AML-193 (cell line): ENCODE measurements at places on chromosomes 3 and 15.

DNA sequence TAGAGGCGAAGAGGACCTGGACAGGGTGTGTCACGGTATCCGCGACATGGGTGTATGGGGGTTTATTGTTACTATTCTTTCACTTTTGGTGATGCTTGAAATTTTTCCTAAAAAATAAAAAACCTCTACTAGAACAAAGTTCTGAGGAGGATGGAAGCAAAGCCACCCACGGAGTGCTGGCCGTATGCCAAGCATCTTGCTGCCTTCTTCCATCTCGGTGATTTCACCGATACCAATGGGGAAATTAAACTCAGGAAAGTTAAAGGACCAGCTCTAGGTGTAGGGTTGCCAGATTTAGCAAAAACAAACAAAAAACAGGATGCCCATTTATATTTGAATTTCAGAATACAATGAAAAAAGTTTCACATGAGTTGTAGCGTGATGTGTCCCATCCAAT, 33.9 kb downstream of the SMAD6 start:
- DNase-seq = no peak

DNA sequence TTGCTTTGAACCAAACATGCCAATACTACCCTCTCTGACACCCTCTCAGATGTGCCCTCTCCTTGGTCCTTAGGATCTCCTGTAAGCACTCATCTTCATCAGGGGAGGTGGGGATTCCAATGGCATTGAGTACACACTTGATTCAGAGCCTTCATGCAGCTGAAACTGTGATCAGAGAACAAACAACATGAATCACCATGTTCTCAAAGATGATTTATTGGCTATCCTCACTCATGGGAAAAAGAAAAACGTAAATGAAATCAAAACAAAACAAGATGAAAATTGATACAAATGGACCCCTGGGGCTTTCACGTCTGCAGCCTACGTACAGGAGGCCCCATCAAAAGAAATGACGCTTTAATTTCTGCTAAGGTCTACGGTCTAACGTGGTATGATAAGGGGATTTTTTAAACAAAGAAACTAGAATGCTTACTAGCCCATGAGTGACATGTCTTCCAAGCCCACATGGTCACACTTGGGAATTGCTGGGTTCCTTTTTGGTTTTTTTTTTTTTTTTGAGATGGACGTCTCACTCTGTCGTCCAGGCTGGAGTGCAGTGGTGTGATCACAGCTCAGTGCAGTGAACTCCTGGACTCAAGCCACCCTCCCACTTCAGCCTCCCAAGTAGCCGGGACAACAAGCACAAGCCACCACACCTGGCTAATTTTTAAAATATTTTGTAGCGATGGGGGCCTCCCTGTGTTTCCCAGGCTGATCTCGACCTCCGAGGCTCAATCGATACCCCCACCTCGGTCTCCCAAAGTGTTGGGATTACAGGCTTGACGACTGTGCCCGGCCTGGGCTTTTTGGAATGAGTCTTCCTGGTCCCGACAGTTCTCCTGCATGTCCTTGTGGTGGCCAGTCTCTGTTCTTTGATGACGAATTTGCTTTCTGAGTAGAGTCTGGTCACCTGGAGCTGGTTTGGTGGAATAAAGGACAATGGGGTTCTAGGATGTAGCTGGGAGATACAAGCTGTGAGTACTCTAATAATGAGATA, 202.6 kb downstream of the XXYLT1 start:
- DNase-seq = no peak

DNA sequence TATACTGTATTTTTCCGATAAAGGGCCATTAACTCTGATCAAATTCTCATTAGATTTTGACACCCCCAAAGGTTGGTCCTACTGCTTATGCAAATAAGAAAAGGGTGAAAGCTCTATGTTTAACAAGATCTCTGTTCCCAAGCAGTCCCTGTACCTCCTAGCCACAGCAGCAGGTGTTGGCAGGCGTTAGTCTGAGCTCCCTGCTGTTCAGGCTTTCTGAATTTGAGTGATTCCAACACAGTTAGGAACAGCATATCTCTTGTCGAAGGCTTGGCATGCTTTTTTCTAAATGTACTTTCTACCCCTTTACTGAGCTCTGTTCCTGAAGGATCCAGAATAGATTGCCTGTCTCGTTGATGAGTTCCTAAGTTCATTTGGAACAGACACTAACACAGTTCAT, 42.3 kb downstream of the MITF start:
- DNase-seq = no peak

DNA sequence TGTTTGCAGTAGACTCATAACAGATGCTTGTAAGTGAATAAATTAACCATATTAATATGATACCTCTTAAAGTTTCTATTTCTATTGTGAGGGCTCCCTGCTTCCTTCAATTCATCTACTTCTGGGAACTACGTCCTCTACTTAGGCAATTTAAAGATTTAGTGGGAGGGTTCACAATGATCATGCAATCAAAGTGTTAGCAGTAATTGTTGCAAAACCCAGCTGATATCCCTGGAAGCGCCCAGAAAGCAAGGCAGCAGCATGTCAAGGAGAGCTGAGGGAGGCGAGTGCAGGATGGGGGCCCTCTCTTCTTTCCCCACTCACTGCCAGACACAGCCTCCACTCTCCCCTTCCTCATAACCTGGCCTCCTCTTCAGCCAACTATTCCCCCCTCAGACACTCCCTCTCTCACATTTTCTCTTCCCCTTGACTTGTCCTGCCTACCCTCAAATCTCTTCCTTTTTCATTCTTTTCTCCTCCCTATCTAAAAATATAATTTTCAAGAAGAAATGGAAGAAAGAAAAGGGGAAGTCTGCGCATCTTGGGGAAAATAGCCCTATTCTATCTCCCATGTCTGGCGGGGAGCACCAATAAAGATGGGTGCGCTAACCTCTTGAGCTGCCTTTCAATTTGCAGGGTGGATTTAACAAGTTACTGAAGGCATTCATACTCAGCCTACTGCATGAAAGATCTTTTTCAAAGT, 6.6 kb downstream of the TMEM212 start:
- DNase-seq = no peak

DNA sequence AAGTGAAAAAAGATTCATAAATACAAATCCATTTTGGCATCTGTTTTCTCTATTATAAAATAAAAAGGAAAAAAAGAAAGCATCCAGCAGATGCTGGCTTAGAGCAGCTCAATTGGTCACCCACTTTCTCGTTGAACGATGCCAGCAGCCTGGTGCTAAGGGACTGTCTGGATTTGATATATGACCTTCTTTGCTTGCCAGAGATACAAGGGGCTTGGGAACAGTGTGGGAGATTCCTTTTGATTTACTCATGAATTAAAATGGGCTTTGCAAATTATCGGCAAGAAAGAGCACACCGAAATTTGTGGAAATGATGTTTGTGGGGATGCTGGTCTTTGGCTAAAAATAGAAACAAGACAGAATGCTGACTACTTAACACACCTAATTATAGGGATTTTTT, 210.3 kb upstream of the STT3B start:
- no peak for DNase-seq

- DNase-seq = no peak
Measured at GRCh38 chr3:188390343-188390718, 236.4 kb downstream of the LPP start.

DNA sequence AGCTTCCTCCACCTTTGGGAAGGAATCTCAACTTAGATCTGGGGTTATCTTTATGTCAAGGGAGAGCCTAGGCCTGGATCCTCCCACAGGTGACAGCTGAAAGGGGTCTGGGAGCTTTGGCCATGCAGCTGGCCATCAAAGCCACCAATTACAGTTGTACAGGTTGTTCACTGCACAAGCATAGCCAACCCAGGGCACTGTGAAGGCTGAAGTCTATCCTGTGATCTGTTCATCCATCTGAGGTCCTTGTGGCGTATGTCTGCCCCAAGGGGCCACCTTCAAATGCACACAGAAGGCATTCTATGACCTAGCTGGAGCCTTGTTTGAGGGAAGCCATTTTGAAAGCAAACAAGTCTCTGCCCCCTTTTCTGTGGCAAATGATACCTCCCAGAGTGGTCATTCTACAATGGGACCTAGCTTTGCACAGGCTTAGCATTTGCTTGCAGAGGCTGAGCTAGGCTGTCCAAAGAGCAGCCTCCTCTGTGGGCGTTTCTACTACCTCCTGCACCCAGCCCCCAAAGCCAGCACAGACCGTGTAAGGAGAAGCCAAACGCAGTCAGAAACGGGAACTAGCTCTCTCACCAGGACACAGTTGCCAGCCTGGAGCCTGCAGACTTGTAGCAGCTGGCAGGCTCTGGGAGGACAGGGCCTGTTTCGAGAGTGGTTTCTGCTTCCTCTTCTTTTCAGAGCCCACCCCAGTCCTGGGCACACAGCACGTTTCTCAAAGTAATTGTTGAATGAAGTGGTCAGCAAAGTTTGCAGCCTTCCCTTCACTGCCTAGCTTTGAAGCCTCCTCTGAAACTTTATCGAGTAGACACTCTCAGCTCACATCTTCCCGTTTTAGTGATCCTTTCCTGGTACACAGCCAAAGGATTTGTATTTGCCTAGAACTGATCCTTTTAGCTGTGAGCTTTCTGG, 157.3 kb upstream of the SMAD3 start:
- DNase-seq = peak; percentile 92

- no peak for DNase-seq
Measured at GRCh38 chr3:88324788-88325187, 175.0 kb downstream of the C3orf38 start.

GRCh38 chr3:137121704-137122314, 164.0 kb downstream of the IL20RB start:
- peak; percentile 66 for DNase-seq

GRCh38 chr3:161043336-161044035, 61.7 kb downstream of the B3GALNT1 start:
- DNase-seq = no peak

DNA sequence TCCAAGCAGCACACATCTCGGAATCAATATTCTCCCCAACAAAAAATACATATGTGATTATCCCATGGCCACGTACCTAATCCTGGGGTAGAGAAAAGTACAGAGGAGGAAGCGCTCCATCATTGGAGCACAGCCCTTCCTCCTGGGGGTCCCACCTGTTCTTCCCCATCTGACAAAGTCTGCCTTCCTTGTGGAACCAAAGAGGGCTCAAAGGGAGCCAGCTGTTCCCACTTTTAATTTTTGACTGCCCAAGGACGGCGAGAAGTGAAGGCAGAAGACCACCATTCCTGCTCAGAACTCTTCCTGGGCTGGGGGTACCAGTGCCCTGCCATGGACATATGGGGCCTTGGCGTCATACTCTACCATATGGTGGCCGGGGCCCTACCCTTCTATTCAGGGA, 14.1 kb upstream of the FANCD2 start:
- DNase-seq = no peak

DNA sequence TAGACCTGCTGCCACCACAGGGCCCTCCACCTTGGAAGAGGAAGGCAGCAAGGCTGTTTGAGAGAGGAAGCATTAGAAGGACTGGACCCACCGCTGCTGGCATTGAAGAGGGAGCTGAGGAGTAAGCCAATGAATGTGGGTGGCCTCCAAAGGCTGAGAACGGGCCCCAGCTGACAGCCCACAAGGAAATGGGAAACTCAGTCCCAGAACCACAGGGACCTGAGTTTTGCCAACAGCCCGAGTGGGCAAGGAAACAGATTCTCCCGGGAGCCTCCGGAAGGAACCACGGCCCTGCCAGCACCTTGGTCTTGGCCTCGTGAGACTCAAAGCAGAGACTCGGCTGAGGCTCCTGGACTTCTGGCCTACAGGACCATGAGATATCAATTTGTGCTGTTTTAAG, 95.4 kb upstream of the SNRPA1 start:
- DNase-seq = no peak

GRCh38 chr3:143445118-143445517, 325.5 kb downstream of the CHST2 start:
- no peak for DNase-seq

DNA sequence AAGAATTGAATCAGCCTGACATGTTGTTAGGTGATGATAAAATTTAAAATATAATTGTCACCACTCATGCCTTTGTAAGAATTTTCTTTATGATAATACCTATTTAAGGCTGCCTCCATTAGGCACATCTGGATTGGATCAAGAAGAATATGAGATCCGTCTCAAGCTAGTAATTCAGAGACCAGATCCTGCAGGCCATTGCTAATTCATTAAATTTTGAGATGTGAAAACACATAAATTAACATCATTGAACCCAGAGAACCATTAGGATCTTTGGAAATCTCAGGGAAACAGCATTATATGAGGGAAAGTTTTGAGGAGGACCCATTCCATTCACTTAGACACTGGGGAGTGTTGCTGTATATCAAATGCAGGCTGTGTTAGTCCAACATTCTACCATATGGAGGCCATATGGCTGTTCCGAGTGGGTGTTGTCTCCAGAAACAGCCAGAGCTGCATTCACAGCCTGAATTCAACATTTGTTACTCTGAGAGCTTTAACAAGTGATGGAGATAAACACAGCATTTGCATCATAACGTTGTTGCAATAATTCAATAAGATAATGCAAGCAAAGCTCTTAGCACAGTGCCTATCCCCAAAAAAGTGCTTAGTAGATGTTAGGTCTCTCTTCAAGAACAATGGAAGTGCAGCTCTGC, 67.4 kb downstream of the DTWD1 start:
- no peak for DNase-seq

DNA sequence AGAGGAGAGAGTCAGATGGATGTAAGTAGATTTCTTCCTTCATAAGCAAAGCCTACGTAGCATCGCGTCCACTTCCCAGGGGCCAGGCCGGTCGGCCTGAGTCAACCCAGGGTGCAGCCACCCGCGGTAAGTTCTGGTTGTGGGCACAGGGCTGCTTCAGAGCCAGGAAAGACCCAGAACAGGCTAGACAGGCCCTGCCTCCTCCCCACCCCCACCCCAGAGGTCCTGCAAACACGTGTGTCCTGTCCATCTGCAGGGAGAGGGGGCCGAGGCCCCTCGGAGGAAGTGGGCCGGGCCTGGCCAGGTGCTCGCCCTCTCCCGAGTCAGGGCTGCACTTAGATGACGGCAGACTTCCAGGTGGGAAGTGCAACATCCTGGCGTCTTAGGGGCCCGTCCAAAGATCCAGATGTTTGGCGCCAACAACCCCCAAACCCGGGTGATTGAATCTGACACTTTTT, 100.8 kb upstream of the ALDH1A3 start:
- DNase-seq = no peak

DNA sequence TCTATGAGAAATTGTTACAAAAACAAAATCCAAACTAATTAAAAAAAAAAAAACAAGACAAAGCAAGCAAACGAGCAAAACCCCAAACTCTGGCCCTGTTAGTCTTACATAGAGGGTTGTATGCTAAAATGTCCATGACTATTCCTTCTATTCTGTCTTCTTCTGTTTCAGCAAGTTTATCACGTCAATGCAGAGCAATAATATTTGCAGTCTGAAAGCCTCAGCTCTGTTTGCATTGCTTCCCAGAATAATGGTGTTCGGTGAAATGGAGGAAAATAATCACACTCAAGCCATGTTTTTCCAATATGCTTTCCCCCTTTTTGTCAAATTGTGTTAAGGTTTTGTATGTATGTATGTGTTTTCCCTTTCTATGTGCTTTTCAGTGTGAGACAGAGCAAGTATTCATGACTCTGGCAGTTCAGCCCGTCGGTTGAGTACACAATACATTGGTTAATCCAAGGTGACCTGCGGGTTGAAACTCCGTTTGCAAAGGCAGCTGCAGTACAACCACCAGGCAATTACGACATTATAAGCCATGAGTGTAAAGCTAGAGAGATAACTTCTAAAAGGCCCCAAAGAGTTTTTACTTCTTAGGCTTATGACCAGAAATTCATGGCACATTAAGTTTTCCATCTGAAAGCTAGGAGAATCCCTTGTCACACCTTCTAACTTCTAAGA, 34.9 kb upstream of the MAGI1 start:
- DNase-seq = no peak

- DNase-seq = no peak
Measured at GRCh38 chr3:191476066-191476772, 15.3 kb downstream of the PYDC2 start.
